ENCODE measurements at places on chromosomes 1 and 21.

DNA sequence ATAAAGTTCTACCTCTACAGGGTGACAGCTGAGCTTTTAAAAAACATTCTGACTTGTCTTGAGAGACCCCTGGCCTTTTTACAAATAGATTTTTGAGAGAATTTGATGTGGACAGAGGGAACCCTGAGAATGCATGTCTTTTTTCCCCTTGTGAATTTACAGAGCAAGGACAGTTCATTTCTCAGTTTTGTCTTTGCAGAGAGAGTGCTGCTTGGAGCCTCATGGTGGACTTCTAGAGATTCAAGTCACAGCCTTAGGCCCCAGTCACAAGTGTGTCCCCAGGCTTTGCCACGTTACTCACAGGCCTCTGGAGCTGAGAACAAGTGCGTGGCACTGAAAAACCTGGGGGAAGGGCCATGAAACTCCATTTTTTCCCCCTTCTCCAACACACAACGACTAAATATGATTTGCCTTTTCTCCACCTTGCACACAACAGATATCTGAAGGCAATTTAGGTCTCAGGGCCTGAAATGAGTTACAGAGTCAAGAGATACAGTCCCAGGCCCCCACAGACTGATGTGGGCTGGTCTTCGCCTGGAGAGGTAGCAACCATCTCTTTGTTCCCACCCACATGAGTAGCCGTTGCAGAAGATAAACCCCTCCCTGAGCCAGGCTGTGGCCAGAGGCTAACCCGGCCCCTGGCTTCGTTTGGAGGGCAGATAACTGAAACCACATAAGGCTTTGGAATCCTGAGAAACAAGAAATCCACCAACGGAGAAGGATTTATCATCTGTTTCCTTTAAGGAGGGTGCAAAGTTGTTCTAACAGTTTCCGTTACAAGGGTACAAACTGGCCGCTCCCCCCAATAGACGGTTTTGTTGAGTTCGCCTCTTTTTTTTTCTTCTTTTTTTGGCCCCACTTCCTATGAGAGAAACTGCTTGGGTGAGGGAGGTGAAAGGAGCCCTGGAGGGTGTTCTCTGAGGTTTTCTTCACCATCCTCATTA is 1.0 kb upstream of the PIGV start:
- DNase-seq: peak; percentile 30

- DNase-seq: no peak
Observed at GRCh38 chr1:54922921-54923421, 36.0 kb upstream of the DHCR24 start.

GRCh38 chr1:87064986-87065385 is 150.6 kb downstream of the HS2ST1 start:
- no peak for DNase-seq

DNA sequence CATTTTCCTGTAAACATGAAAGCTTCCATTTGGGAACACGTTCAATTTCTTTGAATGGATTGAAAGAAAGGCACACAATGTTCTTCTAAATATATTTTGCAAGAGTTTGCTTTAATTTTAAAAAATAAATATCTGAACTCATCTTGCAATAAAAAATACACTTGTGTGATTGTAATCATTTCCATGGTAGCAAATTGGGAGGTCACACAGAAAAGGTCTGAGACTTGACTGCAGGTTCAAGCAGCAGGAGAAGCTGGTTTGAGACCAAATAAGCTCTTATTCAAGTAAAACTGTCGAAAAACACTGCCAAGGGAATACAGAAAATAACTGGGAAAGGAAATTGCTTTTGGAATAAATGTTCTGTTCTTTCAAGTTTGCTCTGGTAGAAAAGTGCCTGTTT is 498.9 kb downstream of the ADGRL2 start:
- DNase-seq: no peak

DNA sequence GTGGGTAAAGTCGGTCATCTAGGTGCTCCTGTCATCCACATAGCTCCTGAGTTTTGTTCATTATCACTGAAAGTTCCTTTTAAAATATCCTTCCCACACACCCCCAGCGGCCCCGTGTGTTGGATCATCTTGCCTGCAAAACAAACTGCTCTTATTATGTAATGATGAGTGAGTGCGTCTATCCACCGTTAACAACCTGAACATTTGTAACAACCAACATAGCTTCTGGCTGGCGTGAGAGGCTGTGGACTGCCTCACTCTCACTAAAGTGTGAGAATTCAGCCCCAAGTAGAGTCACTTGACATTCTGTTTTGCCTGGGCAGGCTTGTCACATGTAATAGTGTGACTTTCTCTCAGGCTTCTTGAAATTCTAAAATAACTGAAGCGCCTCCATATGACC is 14.5 kb upstream of the KCNA2 start:
- DNase-seq: no peak

DNA sequence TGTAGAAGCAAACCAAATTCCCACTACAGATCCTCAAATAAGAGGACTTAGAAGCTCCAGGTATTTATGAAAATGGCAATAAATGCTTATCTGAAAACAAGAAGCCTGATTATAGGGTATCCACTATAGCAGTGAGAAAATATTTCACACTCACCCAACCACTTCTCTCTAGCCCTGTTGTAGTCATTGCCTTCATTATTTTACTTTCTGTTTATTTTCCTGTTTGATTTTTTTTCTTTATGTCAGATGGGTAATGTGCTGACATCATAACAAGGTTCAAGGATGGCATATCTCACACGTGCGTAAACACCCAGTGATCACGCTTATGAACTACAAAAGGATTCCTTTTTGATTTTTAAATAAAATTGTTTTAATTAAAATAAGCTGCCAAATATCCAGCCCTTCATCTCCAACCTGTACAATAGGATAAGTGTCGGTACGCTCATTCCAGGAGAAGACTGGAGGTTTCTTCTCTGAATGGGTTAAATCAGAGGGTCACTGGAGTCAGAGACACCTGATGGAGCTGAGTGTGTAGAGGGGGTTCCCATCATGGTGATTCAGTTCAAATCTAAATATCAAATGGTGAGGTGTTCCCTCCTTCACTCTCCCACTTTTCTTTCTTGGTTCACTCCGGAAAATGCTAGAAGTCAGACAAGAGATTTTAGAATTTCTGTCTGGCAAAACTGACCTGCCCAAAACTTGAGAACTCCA is 8.2 kb upstream of the S1PR1 start:
- no peak for DNase-seq
